ENCODE measurements at places on chromosomes 6 and 20. TPM values are rescaled to one million over a fixed set of nuclear protein-coding genes. Genes with fewer than 3 reads are reported as not detected.

The BMP5 gene
- total RNA-seq: not detected

The KCNQ5 gene
- total RNA-seq: 0.24 TPM

The PNPLA1 gene
- total RNA-seq: not detected

The PRSS16 gene
- not detected for total RNA-seq

The GPR6 gene
- total RNA-seq: not detected

The HMGCLL1 gene
- total RNA-seq: not detected

The TBXT gene
- total RNA-seq: not detected

The RIPOR2 gene
- 1.6 TPM for total RNA-seq

The MANEA gene
- 11.5 TPM for total RNA-seq

The BHLHE23 gene
- not detected for total RNA-seq

All from cardiac ventricle fibroblast (primary cell).